Activated naive CD8-positive, alpha-beta T cell treated with anti-CD3 and anti-CD28 coated beads, Interleukin-2, amount 50 U/mL, for 16 hours (primary cell): ENCODE measurements at places on chromosomes 16 and 17.

- no peak for DNase-seq
Observed at GRCh38 chr16:64013856-64014255, 1108.0 kb downstream of the CDH11 start.

DNA sequence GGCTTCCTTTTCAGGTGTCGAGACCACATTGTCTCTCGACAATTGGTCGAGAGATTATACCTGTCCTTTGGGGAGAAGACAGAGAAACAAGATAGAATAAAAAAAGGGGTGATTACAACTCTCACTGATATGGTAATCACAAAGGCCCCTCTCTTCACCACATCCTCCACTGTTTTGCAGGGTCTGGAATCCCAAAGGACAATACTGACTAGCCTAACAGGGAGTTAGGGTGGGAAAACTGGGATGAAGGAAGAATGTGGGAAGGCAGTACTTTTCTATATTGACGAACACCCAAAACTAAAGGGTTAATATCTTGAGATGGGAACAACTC, 6.1 kb downstream of the ABCA5 start:
- no peak for DNase-seq

- peak; percentile 41 for DNase-seq
Observed at GRCh38 chr17:49180303-49180702, 30.1 kb downstream of the GNGT2 start.

DNA sequence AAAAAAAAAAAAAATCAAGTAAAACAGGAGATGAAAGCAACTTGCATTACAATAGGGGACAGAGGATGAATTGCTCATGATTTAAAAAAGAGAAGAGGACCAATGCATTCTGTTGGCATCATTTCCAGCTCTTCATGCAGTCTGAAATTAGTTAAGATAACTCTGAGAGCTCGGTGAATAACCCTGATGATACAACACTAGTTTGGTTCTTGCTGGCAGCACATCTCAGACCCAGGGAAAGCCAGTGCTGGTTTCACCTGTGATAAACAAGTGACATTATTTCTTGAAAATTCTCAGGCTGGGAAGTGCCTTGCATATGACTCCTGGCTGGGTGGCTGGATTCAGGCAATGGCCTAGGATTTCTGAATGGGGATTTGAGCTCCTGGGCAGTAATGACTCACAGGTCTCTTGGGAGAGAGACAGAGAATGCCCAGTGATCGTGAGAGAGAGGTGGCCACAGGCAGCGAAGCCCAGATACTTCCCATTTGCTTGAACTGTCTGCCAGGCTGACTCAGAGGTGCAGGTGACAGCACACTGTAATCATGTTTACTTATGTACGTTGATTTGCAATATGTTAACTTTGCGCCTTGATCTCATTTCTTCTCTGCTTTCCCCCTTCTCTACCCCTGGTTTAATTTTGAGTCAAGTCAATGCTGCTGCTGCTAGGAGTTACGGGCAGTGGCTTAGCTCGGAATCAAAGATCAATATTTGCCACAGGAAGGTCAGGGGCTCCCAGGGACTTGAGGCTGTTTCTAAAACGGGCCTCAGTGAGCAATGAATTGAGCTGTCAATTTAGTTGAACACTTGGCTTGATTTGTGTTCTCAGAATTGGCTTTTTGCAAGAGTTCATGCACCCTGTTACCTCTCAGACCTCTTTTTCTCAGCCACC, 27.1 kb downstream of the ARSG start:
- no peak for DNase-seq

GRCh38 chr17:10041287-10041612, 136.2 kb upstream of the RCVRN start:
- no peak for DNase-seq

DNA sequence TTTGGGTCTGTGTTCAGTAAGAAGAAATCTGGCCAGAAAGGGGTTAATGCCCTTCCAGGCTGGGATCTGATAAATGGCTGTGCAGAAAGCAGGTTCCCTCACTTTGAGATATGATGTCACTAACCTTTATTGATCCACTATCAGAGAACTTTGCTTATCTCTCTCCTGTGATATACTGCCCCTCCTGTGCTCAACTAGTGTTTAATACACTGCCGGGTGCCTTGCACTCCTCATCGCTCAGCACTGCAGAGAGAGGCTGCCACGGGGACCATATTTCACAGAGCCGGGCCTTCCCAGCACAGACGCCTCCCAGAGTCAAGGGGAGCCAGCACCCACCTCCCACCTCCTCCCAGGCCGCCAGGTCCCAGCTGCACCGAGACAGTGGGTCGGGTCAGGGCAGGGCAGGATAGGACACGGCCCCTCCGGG, 20.2 kb downstream of the ZFHX3 start:
- no peak for DNase-seq

- DNase-seq, result no peak
Observed at GRCh38 chr17:12136243-12136642, 115.6 kb downstream of the MAP2K4 start.

GRCh38 chr17:35082073-35082657, 18.7 kb upstream of the RFFL start:
- DNase-seq, result no peak

- DNase-seq, result no peak
Observed at GRCh38 chr16:65116216-65116615, 5.6 kb downstream of the CDH11 start.

- DNase-seq, result no peak
Observed at GRCh38 chr16:1712791-1713261, 6.8 kb downstream of the MAPK8IP3 start.

- no peak for DNase-seq
Observed at GRCh38 chr17:68843522-68843921, 111.7 kb downstream of the ABCA8 start.
